ENCODE measurements at places on chromosomes 1 and 21.
A peak's percentile ranks its signal among the peaks of the same experiment; 100 is the strongest.

DNA sequence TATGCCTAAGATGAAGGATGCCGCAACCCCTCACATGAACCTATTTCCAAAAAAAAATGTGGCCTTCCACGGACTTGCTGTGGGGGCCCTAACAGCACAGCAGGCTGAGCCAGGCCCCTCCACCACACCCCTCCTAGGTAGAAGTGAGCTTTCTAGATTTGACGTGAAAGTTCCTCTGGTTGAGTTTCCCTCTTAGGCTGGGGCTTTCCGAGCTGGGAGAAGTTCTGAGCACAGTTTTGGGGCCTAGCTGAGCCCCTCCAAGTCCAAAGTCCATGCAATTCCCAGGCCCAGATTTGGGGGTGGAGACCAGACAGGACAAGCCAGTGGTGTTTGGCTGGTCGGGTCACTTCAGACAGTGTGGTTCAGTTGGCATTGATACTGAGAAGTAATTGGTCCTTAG lies 13.8 kb upstream of the PHLDA3 start:
- DNase-seq: no peak

GRCh38 chr1:245578308-245578707 lies 423.5 kb downstream of the KIF26B start:
- DNase-seq: no peak

- no peak for DNase-seq
Observed at GRCh38 chr1:94115900-94116436, 5.0 kb downstream of the ABCA4 start.

GRCh38 chr1:201217851-201218250 lies 27.2 kb downstream of the IGFN1 start:
- no peak for DNase-seq

DNA sequence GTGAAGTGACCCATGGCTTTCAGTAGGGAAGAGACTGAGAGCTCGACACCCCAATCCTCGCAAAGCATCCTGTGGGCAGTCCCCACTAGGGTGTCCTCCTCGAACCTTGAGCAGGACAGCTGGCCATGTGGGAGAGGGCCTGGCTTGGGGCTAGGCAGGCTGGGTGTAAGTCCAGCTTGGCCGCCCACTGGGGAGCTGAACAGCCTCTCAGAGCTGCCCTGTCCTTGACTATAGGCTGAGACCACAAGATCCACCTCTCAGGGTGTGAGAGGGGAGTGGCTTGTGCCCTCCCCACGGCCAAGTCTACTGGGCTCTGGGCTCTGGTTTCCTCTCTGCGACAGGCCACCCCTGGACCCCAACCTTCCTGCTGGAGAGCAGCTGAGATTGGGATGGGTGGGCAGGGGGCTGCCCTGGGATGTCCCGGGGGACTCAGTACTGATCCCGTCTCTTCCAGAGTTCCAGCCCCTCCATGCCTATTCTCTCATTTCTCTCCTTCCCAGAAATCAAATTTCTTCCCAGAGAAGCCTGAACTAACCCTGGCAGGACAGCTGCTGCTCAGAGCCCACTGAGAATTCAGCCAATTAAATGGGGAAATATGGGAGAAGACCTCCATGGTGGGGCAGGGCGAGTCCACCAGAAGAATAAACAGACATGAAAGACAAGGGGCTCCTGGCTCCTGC lies 282.9 kb downstream of the PTPRU start:
- DNase-seq: no peak

- no peak for DNase-seq
Observed at GRCh38 chr1:172221436-172221835, 199.0 kb upstream of the C1orf105 start.

- DNase-seq: no peak
Observed at GRCh38 chr1:30449003-30449402, 274.4 kb downstream of the MATN1 start.

DNA sequence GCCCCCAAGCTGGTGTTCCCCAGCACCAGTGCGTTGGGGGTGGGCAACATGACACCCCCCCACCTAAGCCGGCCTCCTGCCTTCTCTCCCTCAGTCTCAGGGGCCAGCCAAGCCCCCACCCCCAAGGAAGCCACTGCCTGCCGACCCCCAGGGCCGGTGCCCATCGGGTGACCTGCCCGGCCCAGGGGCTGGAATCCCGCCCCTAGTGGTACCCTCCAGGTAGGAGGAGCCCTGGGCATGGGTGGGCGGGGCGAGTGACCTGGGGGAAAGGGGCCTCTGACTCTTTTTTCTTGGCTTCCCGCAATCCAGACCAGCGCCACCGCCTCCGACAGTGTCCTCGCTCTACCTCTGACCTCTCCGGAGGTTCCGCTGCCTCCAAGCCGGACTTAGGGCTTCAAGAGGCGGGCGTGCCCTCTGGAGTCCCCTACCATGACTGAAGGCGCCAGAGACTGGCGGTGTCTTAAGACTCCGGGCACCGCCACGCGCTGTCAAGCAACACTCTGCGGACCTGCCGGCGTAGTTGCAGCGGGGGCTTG lies 1.3 kb upstream of the EFNA4 start:
- peak; percentile 38 for DNase-seq

All from uterus (tissue), 4 donors.